Fibroblast of skin of scalp (primary cell): ENCODE measurements at places on chromosomes 1 and 21.

DNA sequence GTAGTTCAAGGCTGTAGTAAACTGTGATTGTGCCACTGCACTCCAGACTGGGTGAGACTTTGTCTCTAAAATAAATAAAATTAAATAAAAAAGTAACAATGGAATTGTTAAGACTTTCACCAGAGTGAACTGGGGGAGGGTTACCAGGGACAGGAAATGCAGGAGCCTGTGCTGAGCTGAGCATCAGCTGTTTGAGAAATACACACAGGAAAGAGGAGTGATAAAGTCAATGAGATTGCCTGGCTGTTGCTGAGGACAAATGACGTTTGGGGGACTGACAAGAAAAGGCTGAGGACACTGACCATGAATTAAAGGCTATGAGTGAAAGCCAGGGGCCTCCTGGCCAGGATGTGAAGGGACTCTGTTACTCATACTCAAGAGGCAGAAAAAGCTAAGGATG lies 226.3 kb downstream of the SETD4 start:
- no peak for DNase-seq

DNA sequence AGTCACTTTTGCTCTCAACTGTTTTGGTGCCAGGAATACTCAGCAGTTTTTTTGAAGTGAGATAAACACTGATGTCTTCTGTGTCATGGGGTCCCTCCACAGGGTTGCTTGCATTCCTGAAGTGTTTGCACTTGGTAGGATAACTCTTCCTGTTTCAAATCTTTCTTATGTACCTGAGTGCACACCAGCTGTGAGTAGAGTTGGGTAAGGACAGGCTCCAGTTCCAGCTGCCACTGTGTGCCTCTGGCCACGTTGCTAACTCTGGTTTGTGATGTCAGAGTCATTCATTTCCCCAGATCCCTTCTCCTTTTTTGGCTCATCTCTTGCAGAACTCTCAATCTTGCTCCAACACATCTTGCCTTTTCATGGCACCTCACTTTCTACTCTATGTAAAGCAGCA lies 356.3 kb upstream of the B3GALT2 start:
- DNase-seq, result no peak

- DNase-seq, result no peak
Measured at GRCh38 chr1:54695221-54695620, 20.4 kb upstream of the TTC4 start.

GRCh38 chr1:66729119-66729518 lies 23.1 kb upstream of the DYNLT5 start:
- DNase-seq, result no peak

- peak; percentile 59 for DNase-seq
Measured at GRCh38 chr1:208868554-208868953, 624.4 kb upstream of the PLXNA2 start.

GRCh38 chr1:191542444-191542843 lies 615.8 kb upstream of the RGS18 start:
- DNase-seq, result no peak

DNA sequence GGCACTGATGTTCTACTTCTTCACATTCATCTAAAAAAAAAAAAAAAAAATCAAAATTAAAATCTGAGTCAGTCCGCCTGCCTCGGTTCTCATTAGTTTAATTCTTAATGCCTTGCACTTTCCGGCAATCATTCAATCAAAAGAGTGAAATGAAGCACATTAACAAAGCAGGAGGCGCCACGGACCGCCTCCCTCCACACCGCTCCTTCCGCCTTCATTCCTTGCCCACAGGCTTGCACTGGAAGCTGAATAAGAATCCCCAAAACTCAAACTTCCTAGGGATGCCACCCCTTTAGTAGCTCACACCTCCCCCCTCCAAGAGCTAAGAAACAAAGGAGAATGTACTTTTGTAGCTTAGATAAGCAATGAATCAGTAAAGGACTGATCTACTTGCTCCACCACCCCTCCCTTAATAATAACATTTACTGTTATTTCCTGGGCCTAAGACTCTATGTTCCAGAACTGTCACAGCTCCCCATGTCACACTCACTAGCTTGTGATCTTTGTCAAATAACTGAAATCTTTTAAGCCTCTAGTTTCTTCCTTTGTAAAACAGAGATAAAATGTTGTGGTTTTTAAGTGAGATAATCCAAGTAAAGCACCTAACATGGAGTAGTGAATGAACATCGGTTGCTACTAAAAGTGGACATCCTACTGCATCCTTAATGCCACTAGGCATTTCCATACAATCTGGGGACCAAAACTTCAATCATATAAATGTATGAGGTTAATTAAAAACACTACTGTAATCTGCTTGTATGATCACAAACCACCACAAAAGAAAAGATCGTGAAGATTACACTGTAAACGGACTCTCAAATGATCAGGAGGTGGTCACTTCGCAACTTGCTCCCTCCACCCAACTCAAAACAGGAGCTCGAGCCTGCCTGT lies 27.4 kb downstream of the LGALS8 start:
- no peak for DNase-seq
